ENCODE measurements at places on chromosomes 7 and 10.
A peak's percentile ranks its signal among the peaks of the same experiment; 100 is the strongest.

GRCh38 chr7:111677848-111678247, 115.6 kb upstream of the IMMP2L start:
- DNase-seq, result no peak

GRCh38 chr10:47223236-47223635, 76.8 kb upstream of the GDF10 start:
- no peak for DNase-seq

- DNase-seq, result peak; percentile 94
These were observed 73.2 kb downstream of the SPDYE5 start for GRCh38 chr7:75565132-75565837.

DNA sequence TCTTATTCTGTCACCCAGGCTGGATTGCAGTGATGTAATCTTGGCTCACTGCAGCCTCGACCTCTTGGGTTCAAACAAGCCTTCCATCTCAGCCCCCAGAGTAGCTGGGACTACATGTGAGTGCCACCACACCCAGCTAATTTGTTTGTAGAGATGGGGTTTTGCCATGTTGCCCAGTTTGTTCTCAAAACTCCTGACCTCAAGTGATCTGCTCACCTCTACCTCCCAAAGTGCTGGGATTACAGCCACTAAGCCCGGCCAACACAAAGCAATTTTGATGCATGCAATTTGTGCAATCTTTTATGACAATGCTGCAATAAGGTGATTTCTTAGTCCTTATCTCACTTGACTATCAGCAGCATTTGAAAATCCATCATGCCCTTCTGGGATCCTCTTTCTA, 333.1 kb downstream of the FRMD4A start:
- DNase-seq, result no peak

DNA sequence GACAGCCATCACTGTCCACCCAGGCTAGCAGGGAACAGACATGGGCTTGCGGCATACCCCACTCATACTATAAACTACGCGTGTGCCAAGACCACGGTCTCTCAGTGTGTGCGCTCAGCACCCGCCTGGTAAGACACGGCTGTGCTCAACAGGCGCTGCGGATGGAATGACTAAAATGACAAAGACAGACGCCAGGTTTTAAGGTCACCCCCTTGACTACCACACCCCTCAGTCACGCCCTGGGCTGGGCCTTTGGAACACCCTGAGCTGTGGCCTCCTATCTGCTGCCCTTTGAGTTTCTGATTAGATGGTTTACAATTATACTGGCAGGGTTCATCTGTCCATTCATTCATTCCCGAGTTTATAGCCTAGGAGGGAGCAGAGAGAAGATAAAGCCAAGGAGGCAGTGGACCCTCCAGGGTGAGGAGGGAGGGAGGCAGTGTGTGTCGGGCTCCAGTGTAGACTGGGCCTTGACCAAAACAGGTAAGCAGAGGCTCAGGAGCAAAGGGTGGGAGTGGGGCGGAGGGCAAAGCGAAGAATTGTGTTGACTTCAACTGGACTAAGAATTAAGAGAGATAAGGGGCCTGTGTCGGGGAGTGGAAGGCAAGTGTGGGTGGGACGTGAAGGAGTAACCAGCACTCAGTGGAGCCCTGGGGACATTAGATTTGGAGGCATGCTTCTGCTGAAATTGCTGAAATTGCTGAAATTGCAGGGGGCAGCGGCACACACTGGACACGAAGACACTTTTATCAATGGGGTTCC, 35.0 kb downstream of the TNS3 start:
- no peak for DNase-seq

GRCh38 chr7:118059209-118059608, 124.8 kb upstream of the LSM8 start:
- DNase-seq, result no peak

DNA sequence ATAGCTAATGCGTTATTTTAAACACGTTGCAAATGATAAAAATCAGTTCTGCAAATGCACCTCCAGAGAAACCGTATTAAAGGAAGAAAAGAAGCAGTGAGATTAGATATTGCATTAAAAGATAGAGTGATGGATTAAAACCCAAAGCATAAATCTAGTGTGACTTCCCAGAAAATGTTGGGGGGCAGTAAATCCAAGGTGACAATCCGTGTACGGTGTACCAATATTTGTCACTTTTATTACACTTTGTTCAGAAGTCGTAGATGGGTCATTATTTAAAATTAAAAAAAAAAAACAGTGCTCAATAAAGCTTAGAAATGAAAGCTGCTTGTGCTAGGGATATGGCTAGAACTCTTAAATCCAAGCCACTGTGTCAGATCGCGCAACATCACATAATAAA, 106.4 kb downstream of the TMEM130 start:
- no peak for DNase-seq

- DNase-seq, result peak; percentile 97
These were observed 52.3 kb downstream of the HECW1 start for GRCh38 chr7:43164757-43165156.

DNA sequence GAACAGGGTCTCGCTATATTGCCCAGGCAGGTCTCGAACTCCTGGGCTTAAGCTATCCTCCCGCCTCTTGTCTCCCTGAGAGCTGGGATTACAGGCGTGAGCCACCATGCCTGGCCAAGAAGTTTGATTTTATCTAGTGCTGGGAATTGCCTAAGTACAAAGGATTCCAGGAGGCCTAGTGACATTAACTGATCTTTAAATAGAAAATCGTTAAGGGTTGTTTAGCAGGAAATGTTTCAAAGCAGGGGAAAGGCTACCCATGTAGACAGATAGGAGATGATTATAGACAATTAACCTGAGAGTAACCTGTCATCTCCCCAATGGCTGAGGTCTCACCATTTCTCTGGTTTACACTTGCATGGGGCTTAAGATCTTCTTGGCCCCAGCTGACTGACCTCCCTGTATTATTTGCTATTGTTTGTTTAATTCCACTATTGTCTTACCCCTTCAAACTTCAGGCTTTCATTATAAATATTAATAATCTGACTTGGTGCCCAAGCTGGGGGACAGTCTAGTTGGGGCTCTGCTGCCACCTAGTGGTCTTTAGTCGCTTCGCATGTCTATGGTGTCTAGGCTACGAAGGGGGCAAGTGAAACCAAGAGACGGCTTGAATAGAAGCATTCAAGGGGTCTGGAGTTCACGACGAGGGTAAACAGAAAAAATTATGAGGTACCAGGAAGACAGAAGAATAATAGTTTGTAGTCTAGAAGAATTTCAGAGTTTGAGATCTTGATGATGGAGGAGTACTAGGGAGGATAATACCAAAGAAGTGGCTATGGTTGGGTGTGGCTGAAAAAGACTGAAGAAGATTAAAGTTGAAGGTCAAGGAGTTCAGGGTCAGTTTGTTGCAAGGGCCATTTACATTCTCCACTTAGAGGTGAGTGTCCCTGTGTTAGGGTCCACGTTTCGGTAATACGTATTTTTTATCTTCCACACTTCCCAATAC, 40.4 kb upstream of the BPGM start:
- DNase-seq, result peak; percentile 50

- DNase-seq, result no peak
These were observed 64.0 kb downstream of the DLG5 start for GRCh38 chr10:77862595-77862994.

- no peak for DNase-seq
These were observed 6.4 kb downstream of the HOXA13 start for GRCh38 chr7:27193335-27194001.

- no peak for DNase-seq
These were observed 394.5 kb downstream of the TYW1 start for GRCh38 chr7:67391168-67391567.

DNA sequence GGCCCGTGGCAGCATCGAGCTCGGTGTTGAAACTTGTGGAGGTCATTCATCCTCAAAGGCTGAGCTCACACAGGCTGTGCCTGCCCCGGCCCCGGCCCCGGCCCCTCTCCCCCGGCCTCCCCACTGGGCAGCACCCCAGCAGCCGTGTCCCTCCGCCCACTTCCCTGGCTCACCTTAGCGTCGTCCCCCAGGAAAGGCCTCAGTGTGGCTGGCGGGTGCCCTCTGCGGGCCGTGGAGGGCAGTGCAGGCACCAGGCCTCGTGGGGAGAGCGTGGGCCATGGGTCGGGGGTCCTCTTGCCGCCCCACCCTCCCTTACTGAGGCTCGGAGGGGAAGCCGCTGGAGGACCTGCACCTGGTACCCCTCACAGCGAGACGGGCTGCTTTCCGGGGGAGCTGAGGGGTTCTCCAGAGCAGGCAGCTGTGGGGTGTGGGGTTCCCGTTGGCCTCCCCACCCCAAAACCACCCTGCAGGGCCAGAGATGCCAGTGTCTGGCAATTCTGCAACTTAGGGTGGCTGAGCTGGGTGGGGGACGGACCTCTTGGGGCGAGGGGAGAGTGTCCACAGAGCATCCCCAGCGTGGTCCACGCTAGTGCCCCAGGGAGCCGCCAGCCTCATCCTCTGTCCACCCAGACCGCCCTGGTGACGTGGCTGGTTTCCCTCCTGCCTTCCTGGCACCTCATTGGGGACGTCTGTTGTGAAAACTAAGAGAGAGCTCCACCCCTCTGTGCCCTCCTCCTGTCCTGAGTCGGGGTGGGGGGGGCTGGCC, 44.2 kb upstream of the DPYSL4 start:
- DNase-seq, result peak; percentile 2

DNA sequence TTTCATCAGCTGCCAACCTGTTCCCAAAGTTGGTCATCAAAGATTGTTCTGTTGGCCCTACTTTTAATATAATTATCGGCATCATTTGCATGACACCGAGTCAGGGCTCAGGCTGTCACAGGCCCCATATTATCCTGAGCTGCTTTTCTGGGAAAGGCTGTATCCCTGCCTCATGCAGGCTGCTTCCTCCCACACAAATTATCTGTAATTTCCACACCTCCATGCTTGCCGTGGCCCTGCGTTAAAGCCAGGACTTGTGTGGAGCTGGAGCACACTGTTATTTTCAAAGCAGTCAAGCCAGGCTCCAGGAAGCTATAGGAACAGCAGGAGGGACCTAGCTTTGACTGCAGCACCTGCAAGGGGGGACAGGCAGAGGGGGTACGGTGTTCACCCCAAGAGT, 5.4 kb upstream of the ADCYAP1R1 start:
- no peak for DNase-seq

DNA sequence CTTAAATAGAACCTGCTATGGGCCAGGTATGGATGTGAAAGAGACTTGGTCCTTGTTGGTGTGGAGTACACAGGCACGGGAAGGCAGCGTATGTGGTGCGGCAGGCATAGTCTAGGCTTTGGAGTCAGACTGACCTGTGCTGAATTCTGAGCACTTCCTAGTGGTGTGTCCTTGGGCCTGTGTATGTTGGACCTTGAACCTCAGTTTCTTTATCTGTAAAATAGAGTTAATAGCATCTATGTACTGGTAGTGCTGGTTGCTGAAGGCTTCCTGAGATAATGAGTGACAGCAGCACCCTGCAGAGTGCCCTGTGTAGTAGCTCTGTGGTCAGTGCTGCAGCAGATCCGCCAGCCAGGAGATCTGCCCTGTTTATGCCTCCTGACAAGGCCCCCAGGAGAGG, 5.3 kb upstream of the SFRP5 start:
- no peak for DNase-seq

- DNase-seq, result no peak
These were observed 314.5 kb downstream of the CAMK1D start for GRCh38 chr10:12663863-12664262.

DNA sequence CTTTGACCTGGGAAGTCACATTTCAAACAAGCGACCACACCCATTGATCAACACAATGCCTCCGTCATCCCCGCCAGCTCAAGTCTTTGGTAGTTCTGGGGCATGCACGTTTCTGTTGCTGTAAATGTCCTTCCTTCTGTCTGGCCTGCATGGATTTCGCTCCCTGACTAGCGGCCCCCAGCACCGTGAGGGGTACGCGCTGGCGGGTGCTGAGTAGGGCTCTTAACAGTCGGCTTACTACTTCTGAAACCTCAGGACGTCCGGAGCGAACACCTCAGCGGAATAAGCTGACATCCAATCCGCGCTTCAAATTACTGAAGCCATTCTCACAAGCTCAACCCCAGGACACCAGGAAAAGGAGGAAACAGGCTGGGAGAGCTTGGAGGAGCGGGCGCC, 505 bp downstream of the NUDCD3 start:
- peak; percentile 27 for DNase-seq

- DNase-seq, result no peak
These were observed 57.0 kb downstream of the LYZL1 start for GRCh38 chr10:29345910-29346209.

GRCh38 chr10:116138897-116139296, 134.1 kb downstream of the GFRA1 start:
- DNase-seq, result no peak

GRCh38 chr7:105122619-105123018, 108.6 kb downstream of the KMT2E start:
- DNase-seq, result no peak

- DNase-seq, result no peak
These were observed 139.1 kb upstream of the CSTF2T start for GRCh38 chr10:51838471-51838870.

DNA sequence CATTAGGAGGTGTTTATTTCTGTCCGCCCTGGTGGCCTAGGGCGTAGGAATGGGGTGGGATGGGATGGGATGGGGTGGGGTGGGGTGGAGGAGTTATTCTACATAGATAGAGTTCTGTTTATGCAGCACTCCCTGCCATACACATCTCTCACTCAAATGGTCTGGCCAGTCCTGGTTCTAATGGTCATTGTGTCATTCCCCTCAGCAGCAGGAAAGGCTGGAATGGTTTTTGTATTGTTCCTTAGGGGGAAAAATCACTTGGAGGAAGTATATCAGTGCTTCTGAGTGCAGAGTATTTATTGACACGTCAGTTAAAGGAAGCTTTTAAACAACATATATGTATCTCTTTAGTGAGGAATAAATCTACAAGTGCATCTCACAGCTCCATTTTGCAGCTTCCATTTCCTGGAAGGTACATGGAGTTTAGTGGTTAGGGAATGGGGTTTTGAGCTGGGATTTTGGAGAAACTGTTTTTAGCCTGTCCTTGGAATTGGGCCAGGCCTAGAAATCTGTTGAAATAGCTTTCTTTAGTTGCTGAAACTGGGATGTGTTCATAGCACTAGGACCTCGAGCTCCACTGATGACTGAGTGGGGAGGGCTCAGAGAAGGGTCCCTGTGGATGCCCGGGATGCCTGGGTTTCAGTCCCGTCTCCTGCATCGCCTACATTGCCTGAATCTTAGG, 8.3 kb downstream of the TSPAN14 start:
- DNase-seq, result no peak

DNA sequence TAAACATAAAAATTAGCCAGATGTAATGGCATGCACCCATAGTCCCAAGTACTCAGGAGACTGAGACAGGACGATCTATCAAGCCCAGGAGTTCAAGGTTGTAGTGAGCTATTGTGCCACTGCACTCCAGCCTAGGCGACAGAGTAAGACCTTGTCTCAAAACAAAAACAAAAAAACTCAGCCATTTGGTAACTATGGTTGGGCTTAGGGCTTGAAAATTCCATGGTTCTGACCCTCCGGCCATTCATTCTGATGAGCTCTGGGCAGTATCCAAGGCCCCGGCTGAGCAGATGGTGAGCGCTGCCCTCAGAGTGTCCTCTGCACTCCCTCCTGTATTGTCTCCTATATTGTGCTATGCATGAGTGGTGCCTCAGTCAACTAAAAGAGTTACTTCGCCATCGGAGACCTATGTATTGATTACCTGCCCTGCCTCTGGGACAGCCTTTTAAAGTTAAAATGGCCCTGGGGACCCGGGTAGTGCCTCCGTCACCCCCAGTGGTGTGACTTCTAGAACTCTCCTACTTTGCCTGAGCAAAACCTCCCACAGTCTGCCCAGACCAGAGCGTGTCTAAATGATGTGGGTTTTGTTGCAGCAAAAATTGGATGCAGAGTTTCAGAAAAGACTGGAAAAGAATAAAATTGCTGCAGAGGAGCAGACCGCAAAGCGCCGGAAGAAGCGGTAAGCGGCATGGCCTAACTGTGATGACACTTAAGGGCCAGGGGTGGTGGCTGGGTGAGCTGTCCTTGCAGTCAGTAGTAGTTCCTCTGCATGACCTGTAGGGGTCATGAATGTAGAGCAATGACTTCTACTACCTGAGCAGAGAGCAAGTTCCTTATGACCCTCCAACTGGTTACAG, 8.1 kb downstream of the PRKRIP1 start:
- peak; percentile 61 for DNase-seq

Data from kidney glomerular epithelial cell (primary cell).